AG20443 (cell line): ENCODE measurements at places on chromosomes 6 and 20.

DNA sequence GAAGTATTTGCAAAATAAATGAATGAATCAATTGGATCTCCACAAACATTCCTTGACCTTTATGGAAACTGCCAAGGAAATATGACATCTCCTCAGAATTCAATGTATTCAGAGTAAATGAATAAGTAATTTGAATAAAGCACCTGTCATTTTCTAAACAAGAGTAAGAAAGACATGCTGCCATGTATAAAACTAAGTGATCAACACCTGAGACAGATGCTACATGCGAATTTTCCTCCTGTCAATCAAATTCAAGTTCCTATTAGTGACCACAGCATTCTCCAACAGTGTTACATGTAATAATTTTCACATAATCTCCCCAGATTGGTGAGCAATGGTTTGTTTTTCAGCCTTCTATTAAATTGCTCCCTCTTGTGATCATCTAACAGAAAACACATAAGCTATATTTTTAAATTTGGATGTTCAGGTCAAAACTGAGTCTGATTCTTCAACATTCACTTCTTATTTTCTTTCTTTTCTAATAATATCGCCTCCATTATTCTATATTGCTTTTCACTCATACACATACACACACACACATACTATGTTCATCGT, 163.2 kb upstream of the RNF217 start:
- DNase-seq = no peak

- peak; percentile 74 for DNase-seq
Observed at GRCh38 chr6:27795697-27796494, 116.3 kb downstream of the OR2B2 start.

DNA sequence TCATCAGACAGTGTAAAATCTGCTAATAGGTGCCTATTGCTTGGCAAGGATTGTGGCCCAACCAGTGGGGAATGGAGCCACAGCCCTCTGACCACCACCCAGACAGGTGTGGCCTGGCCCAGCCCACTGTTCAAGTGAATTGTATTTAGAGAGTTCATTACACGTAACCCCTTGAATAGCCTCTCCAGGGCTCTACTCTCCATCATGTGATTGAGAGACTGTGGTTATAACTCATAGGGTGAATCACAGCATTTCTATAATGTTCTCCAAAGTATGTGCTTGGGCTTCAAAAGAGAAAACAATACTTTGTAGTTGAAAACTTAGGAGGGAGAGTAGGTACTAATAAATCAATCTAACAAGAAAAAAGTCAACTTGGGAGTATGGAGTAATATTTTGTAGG, 38.4 kb downstream of the ALDH8A1 start:
- DNase-seq = peak; percentile 27

- DNase-seq = no peak
Observed at GRCh38 chr6:117425431-117426153, at the start of gene ROS1. ROS1 (minus strand) TSS chr6:117425942; CDS start chr6:117425656, 286 bp downstream.

GRCh38 chr20:24169256-24169655, 180.7 kb upstream of the GGTLC1 start:
- no peak for DNase-seq

- DNase-seq = peak; percentile 8
Observed at GRCh38 chr6:68778356-68779020, 143.4 kb downstream of the ADGRB3 start.

DNA sequence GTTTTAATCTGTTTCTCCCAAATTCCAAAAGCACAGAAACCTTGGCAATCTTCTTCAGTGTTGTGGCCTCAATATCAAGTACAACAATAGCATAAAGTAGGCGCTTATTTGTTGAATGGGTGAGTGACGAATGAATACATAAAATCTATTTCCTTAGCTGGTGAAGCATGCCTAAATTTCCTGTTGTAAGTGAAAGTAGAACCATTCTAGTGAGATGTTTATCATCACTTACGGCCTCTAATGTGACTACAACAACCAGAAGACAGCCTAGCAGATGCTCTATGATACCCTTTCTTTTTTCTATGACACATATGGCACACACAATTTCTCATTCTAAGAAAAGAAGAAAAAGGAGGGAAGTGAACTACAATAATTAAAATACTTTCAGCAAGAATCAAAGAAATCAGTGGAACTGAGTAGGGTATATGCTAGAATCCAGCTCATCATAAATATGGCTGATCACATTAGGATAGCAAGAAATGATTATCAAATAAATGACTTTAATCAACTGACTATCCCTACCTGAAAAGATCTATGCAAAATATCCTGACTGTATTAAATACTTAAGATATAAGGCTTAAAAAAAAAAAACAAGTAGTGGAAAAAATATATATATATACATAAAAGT, 67.4 kb downstream of the BTBD9 start:
- no peak for DNase-seq

DNA sequence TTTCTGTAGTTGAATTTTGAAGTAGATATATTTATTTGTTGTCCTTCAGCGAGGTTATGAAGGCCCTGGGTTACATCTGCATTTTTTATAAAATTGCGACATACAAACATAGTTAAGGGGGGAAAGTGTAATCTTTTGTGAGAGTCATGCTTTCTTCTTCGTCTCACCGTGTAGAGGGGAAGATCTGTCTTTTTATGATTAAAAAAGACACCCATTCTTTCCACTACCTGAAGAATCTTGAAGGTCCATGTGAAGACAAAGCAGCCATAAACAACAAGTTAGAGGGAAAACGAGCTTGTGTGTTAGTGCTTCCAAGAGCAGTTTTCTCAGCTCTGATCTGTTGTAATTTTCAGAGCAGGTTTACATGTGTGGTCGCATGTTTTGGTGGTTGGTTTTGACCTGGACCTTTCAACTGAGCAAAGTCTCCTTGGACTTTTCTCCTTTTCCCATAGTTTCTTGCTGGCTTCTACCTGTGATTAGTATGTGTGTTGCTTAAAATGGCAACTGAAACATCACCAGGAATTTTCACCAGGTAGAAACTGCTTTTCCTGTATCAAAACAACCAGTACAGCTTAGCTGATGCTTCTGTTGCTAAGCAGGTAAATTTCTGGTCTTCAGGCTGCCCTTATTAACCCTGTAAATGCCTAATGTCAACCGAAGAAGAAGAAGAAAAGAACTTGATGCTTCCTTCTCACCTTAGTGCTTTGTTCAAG, 37.3 kb downstream of the RREB1 start:
- no peak for DNase-seq

- DNase-seq = no peak
Observed at GRCh38 chr20:58454460-58454859, 60.7 kb downstream of the APCDD1L start.

- no peak for DNase-seq
Observed at GRCh38 chr20:59740621-59741020, 136.3 kb downstream of the PHACTR3 start.

- DNase-seq = no peak
Observed at GRCh38 chr6:170146640-170147039, 144.2 kb downstream of the DLL1 start.

GRCh38 chr20:58403272-58403671, 14.2 kb downstream of the VAPB start:
- DNase-seq = no peak

DNA sequence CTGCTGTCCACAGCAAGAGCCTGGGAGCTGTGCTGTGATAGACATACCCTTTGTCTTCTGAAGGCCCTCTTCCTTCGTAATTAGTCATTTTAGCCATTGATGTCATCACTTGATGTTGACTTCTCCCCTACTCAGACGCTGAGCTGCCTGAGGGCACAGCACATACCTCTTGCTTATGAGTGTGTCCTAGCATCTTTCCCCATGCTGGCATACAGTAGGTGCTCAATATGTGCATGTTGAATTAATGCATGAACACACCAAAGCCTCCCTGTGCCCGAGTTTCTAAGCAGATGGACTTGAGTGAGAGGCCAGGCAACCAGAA, 35.8 kb upstream of the FAM83D start:
- DNase-seq = no peak

- DNase-seq = no peak
Observed at GRCh38 chr6:32689531-32690501, 23.4 kb upstream of the HLA-DQB1 start.

GRCh38 chr6:6319952-6320811, at the start of gene F13A1:
F13A1 (minus strand) TSS chr6:6320662; CDS start chr6:6318664, 1,998 bp downstream.
- DNase-seq = no peak
